Stimulated activated CD4-positive, alpha-beta T cell treated with anti-CD3 and anti-CD28 coated beads, Interleukin-1b, Interleukin-23, amount 100 ng/mL, for 1 hour (primary cell): ENCODE measurements at places on chromosomes 1 and 21.

GRCh38 chr1:145901312-145902021 is 8.4 kb downstream of the ITGA10 start:
- no peak for DNase-seq

DNA sequence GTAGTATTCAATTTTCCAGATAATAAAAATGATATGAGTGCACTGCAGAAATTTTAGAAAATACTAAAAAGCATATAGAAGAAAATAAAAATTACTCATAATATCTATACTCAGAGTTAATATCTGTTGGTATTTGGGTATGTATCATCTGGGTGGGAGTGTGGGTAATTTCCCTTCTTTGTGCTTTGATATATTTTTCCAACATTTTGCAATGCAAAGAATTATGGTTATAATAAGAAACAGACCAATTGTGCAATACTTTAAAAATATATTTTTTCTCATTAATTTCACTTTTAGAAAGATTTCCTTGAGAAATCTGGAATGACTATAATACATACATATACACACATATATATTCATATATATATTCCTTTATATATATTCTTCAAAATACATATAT is 665.7 kb downstream of the ADGRL2 start:
- DNase-seq = no peak

- no peak for DNase-seq
Observed at GRCh38 chr1:158666037-158666436, 20.5 kb downstream of the SPTA1 start.

DNA sequence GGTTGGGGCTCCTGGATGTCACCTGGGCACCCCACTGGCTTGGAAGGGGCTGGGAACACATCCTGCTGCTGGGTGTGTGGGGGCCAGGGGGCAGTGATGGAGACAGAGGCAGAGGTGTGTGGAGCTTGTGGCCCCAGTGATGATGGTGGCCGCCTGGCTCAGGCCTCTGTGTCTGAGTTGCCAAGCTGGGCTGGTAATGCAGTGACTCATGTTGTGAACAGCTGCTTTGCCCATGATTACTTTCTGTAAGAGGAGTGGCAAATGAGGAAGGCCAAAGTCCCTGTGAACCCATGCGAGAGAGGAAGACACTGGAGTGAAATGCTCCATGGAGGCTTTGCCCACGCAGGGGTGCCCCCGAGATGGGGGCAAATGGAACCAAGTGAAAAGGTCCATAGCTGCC is 86.8 kb downstream of the KCNJ6 start:
- DNase-seq = no peak

DNA sequence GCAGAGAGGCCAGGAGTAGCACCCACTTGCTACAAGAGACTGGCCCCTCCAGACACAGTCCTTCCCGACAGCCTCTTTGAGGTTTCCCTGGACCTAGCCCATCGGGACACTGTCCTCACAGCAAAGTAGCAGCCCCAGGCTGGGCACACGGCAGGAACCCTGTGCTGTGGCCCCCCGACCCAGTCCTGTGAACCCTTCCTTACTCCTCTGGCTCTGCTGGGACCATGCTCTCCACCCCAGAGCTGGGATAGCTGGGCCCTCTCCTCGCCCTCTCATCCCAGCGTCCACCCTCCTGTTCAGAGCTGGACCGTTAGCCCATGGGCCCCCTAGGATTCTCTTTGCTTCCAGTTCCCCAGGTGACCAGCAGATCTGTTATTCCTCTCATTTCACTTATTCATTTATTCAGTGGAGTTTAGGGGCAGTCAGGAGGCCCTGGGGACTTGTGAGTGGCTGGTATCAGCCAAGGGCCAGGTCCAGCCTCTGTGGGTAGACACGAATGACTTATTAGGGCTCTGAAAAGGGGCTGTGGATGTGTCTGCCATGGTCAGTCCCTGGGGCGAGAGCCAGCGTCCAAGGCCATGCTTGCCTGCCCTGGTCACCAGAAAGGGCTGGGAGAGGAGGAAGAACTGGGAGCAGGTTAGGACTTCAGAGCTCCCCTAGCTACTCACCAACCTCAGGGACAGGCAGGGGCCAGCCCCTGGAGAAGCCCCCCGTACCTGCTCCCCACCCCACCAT is 117.6 kb upstream of the RUNX3 start:
- no peak for DNase-seq

DNA sequence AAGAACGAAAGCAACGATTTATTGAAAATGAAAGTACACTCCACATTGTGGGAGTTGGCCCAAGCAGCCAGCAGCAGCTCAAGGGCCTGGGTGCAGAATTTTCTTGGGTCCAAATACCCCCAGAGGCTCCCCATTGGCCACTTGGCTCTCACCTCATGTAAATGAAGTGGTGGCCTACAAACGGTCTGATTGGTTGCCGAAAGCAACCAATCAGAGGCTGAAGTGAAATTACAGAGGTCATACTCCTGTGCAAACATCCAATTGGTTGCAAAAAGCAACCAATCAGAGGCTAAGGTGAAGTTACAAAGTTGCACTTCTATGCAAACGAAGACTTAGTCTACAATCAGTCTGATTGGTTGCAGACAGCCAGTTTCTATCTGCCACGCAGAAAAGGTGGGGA is 31.9 kb downstream of the FAM163A start:
- DNase-seq = no peak

GRCh38 chr1:30371179-30371788 is 352.1 kb downstream of the MATN1 start:
- no peak for DNase-seq

GRCh38 chr1:12183095-12183794 is 16.5 kb downstream of the TNFRSF1B start:
- no peak for DNase-seq

GRCh38 chr1:3393024-3393986 is 61.2 kb upstream of the ARHGEF16 start:
- no peak for DNase-seq

DNA sequence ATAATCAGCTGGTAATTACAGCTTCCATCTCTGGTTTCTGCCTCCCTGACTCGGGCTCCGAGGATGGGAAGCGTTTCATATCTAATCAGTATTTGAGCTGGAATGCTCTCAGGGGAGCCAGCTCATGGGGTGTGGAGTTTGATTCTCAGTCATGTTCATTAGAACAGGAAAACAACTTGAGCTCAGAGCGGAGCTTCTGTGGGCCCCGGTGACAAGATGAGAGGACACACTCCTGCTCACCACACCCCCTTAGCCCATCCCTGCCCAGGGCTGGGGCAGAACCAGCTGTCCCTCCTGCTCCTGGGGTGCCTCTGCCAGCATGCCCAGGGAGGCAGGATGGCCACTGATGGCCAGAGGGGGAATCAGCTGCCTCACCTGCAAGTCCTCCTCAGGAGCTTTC is 726.0 kb downstream of the PTPRU start:
- DNase-seq = no peak
